ENCODE measurements at places on chromosomes 7 and 10.

DNA sequence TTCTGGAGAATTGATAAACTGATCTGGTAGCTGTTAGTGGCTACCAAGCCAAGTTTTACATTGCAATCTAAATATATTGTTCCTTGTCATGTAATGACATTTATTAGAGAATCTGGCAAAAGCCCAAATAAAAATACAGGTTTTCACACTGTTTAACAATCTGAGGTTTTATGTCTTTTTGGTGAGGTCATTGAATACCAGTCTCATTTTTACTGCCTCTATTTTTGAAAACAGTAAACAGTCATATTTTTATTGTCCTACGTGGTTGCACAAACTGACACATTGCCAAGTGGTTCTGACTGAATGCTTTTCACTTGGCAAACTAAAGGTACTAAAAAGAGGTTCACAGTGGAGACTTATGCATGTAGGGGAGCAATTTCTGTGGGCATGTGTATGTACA is 157.5 kb downstream of the PRKG1 start:
- DNase-seq = no peak

DNA sequence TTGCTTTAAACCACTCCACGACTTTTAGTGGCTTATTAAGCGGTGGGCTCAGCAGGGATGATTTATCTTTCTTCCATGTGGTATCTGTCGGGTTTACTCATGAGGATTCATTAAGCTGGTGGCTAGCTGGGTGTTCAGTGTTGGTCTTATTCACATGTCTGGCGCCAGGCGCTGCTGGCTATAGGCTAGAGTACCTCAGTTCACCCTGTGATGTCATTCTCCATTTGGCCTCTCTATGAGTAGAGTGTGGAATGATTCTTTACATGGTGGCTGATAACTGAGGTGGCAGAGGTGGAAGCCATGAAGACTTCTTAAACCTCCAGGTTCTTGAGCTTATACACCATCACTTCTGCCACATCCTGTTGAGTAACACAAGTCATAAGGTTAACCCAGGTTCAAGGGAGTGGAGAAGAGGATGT is 115.4 kb downstream of the MLLT10 start:
- DNase-seq = no peak

GRCh38 chr7:111508387-111508786 is 53.9 kb downstream of the IMMP2L start:
- DNase-seq = no peak

- DNase-seq = no peak
Observed at GRCh38 chr7:137036768-137037167, 168.3 kb downstream of the CHRM2 start.

DNA sequence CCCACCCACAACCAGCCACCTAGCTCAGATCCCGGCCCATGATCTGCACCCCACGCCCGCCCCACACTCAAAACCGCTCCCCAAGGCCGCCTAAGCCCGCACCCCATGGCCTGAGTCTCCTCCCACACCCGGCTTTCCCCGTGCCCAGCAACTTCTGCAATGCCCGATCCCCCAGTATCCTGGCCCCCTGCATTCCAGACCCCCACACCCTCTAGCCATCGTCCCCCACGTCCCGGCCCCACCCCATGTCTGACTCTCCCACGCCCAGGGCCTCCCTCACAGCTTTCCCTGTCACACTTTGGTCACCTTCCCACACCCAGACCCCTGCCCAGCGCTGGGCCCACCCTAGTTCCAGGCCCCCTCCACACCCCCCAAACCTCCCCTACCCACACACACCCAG is 20.1 kb upstream of the FXYD4 start:
- DNase-seq = no peak

DNA sequence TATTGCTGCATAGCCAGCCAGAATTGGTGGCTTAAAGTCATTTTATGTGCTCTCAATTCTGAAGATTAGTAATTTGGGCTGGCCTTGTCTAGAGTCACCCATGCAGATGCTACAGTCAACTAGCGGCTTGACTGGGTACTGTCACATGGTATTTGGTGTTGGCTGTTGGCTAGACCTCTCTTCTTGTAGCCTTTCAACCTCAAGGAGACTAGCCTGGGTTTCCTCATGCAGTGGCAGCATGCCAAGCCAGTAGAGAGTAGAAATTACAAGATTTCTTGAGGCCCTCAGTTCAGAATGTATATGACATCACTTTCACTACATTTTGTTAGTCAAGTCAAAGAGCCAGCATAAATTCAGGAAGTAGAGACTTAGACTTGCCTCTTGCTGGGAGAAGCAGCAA is 3.7 kb upstream of the ZNF800 start:
- DNase-seq = no peak

DNA sequence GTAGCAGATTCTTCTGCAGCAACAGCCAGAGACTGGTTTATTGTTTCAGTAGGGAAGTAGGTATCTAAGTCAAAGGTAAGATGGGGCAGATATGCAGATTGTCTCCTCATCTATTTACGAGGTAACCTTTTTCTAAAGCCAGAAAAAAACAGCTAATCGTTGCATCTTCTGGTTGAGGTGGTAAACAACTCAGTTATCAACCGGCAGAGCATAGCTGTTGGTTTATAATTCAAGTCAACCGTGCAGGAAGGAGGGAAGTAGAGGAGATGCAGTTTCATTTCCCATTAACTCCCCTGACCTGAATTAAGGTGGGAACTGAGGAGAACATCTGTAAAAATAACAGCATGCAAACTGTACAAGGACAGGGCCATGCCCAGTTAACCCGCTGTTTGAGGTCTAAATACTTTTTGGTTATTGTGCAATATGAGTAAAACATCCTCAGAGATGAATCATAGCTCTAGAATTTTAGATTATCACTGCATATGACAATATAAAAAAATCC is 156.5 kb upstream of the ITGB1 start:
- no peak for DNase-seq

GRCh38 chr7:143395187-143396149 is 13.2 kb downstream of the EPHA1 start:
- no peak for DNase-seq

DNA sequence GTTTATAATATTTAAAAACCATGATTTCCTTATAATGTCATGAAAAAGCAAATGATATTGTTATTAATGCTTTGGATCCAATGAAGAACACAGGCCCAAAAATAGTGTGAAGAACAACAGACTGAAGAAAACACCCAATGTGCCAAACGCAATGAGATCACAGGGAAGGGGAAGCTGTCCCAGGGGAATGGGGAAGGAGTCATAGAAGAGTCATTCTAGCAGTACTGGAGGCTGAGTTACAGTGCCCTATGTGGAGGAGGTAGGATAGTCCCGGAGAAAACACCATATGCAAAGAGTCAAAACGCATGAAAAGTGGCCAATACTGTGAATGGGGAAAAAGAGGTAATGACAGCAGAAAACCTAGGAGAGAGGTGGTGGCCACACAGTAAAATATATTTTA is 50.9 kb downstream of the TPK1 start:
- no peak for DNase-seq

GRCh38 chr7:28921822-28922221 is 36.3 kb downstream of the TRIL start:
- peak; percentile 62 for DNase-seq

- DNase-seq = no peak
Observed at GRCh38 chr10:43314626-43315495, 48.0 kb upstream of the RASGEF1A start.

- DNase-seq = no peak
Observed at GRCh38 chr7:83857691-83858090, 208.8 kb upstream of the SEMA3E start.

GRCh38 chr7:55409482-55410225 is 44.5 kb downstream of the LANCL2 start:
- DNase-seq = peak; percentile 41

DNA sequence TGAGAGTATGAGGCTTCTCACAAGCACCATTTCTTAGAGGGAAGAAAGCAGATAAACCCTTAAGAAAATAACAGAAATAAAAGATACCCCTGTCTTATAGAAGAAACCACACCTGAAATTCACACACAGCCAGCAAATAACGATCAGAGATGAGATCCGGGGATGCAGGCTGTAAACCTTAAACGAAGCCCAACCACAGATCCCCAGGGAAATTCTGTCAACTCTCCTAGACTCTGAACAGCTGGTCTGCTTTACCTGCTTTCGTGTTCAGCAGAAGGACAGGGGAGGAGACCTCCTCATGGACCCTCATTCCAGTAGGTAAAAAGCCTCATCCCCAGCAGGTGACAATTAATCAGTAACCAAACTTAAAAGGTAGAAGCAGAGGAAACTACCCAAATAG is 45.0 kb downstream of the VOPP1 start:
- DNase-seq = peak; percentile 24

DNA sequence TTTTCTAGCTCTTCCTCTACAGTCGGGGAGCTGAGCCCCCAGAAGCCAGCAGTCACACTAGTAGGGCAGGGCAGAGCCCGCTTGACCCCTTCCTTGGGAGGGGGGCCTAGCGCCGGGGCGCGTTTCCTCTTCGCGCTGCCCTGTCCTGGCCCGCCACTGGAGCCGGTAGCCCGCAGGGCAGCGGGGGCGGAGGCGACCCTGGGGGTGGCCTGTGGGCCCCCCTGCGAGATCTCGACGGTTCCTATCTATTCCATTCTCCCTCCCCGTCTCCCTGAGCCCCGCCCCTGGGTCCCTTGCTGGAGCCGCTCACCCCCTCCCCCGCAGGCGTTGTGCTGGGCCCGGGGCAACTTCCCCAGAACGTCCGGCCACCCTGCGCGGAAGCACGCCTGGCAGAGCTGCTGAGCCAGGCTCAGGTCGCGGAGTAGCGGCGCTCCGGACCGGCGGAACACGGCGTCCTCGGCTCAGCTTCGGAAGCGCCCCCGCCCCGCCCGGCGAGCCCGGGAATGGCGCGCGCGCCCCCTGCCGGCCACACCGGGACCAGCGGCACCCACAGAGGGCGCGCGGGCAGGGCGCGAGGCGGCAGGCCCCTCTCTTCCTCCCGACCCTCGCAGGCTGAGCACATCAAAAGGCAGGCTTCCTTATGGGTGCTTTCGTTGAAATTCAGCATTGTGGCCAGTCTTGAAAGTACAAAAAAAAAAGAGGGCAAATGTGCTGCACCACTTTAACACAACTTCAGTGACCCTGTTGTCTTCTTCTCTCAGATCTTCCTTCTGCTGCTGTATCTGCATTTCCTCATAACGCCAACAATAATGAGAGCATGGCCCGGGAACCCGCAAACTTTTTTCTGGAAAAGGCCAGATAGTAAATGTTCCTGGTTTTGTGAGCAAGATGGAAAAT is 327.6 kb downstream of the TNS3 start:
- peak; percentile 68 for DNase-seq

GRCh38 chr10:67171970-67172369 is 246.1 kb downstream of the LRRTM3 start:
- DNase-seq = no peak

DNA sequence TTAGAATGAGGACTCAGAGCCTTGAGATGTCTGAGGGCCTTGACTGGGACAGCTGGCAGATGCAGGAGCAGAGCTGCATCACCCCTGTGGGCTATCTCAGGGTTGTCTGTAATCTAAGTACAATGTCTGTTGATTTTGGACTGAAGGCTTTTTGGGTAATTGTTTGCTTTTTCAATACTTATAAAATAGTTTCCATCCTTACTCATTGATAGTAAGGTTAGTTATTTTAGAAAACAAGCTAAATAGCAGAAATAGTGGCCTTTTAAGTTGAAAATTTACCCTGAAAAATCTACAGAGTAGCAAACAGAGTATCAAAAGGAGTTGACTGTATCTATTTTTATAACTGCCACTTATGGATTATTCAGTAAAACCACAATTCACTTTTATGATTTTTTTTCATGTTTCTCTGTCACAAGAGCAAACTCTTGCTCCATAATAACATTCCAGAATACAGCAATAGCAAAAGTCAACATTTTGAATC is 179.7 kb downstream of the CFTR start:
- DNase-seq = no peak

DNA sequence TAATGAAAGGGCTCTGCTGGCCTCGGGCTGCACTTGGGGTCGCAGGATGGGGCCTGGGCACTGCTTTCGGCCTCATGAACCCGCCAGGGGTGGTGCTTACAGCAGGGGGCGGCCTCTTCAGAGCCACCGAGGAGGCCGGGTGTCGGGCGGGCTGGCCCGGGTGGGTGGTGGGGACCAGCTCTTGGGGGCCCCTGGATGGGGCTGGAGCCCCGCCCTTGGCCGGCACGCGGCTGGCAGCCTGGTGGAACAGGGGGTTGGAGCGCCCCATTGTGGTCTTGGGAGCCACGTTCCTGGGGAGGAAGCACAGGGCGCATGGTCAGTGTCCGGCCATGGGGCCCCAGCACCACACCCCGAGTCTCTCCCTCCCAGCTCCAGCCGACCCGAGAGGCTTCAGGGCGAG is 8.8 kb downstream of the ADAM8 start:
- no peak for DNase-seq

DNA sequence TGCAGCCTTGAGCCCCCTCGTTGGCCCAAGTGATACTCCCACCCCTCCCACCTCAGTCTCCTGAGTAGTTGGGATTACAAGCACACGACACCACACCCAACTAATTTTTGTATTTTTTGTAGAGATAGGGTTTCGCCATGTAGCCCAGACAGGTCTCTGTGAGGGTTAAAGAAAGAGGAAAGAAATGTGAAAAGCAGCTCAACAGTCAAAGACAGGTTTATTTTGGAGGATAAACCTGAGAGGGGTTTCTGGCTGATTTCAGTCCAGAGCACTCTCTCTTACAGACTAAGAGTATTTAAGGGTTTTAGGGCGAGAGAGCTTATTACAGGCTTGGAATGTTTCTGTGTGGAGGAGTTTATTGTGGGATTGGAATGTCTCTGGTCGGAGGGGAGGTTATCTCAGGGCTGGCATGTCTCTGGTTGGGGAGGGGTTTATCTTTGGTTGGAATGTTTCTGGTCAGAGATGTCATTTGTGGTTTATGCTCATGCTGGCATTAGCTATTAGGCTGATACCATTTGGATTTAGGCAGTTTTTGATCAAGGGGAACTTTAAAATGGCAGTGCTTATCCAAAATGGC is 26.1 kb upstream of the SNX10 start:
- DNase-seq = no peak

DNA sequence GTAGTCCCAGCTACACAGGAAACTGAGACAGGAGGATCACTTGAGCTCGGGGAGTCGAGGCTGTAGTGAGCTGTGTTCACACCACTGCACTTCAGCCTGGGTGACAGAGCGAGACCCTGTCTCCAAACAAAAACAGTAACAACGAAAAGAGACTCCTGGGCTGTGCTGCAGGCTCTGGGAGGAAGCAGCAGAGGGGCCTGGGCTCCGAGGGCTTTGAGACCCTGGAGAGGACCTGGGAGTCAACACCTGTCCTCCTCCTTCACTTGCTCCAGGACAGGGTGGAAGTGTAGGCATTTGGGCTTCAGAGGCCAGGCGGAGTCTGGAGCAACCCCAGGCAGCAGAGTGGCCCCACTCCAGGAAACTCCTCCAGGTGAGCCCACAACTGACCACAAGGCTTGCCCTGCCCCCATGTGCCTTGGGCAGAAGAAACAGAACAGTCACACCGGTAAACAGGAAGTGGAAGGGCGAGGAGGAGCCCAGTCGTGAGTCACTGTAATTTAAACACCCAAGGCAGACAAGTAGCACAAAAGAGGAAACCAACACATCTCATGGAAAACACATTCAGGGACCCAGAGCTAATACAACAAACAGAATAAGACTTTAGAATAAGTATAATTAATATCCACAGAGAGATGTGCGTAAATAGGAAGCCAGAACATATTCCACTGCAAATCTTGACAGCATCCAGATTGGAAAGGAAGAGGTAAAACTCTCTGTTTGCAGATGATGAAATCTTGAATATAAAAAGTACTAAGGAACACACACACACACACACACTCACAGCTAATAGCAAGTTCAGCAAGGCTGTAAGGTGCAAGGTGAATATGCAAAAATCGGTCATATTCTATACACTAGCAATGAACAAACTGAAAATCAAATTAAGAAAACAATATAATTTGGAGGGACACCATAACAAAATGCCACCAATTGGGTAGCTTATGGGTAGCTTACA is 20.5 kb upstream of the RASGEF1A start:
- DNase-seq = no peak

Data from NCI-H1105 (cell line).